OCI-M1 (cell line): ENCODE measurements at places on chromosomes 5 and 9.
A peak's percentile ranks its signal among the peaks of the same experiment; 100 is the strongest.

DNA sequence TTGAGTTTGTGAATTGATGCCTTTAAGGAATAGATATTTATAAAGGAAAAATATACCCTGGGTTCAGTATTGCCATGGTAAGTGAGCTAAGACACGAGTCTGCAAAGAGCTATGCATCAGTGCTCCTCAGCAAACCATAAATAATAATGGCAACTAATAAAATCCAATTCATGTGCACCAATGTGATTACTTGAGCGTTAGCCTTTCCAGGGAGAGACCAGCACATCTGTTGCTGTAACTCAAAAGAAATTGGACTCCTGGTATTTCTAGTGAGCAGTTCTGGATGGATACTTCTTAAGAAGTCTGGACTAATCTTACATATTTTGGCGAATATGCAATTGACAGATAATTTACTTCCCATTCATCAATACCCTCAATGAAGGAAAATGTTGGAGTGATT lies 373.3 kb downstream of the ARHGEF28 start:
- no peak for DNase-seq

GRCh38 chr5:38453506-38453905 lies 102.9 kb downstream of the LIFR start:
- DNase-seq: peak; percentile 72

DNA sequence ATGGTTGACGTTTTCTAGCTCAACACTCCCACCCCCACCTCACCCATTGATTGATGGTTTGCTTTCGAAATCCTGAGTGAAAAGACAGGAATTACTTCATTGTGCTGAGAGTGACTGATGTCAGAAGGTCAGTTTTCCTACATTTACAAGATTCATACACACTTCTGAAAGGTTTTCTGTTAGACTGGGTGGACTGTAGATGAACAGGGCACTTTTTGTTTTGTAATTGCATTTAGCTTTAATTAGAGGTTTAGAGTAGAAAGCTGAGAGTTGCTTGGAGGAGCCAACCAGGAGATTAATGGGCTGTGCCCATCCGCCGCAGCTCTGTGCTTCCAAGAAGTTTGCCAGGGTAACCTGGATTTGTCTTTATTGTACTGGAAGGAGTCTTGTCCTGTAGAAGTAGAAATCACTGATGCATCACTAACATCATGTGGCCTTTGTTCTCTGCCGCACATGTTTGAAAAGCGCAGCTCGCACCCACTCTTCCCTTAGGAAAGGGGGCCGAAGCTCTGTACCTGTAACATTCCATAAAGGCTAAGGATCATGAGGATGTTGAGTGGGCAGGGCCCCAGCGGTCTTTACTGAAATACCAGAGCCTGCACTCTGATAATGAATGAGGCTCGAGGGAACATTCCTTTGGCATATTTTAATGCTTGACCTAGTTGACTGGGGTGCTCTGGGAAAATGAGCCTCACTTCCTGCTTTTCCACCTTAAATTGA lies 267.6 kb upstream of the DMRT1 start:
- no peak for DNase-seq

- DNase-seq: no peak
Measured at GRCh38 chr5:145941096-145941447, 4.7 kb downstream of the SH3RF2 start.

DNA sequence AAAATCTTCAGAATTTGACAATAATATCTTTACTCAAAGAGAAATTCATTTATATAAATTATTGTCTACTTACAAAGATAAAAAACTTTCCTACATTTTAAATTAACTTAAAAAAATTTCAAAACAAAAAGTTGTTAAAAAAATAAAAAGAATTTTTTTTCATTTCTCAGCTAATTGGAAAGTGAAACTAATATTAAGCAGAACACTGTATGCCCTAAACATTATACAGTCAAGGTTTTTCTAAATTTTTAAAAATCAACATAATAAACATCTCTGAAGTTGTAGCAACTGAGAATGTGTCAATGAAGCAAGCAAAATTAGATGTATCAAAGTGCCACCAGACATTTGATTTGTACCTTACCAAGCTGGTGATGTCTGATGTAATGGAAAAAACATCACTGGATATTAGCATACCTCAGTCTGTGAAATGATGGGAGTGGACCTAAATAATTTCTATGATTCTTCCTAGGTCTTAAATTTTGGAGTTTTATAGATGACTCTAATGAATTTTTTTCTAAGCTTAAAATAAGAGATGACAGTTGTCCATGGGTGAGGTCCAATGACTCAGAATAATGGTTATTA lies 290.1 kb downstream of the ADAMTS6 start:
- DNase-seq: no peak

GRCh38 chr9:97445119-97445701 lies 33.3 kb downstream of the TDRD7 start:
- DNase-seq: no peak

GRCh38 chr5:59079622-59080620 lies 497.0 kb downstream of the RAB3C start:
- DNase-seq: peak; percentile 23

DNA sequence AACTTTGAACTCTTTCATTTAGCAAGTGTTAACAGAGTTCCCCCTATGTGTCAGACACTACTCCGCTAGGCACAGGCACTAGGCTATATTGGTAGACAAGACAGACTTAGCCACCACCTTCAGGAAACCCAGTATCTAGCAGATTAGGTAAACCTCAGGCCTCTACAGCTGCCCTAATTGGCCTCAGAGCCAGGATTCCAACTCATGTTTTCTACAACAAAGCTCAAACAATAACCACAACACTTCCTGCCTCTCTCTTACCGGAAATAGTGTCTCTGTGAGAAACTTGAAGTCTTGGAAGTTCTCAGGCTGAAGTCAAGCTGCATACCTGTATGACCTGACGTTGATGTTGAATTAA lies 116.6 kb upstream of the SLC44A1 start:
- DNase-seq: peak; percentile 58

DNA sequence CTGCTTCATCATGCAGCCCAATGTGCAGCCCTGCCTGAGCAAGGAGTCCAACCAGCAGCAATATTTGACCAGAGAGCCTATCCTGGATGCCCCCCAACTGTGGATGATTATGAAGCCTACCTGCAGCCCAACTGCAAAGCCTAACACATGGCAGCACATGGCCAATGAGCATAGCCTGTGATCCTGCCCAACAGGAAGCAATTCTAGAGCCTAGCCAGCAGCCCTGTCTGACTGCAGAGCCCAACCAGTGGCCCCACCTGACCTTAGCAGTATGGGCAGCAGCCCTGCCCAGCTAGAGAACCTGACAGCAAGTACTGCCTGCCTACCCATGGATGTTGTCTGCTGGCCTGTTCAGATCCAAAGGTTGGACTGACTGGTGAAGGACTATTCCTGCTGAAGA lies 97.3 kb upstream of the SH3GL2 start:
- DNase-seq: no peak

- DNase-seq: no peak
Measured at GRCh38 chr5:158154226-158155005, 295.5 kb upstream of the CLINT1 start.
